Activated naive CD8-positive, alpha-beta T cell treated with anti-CD3 and anti-CD28 coated beads, Interleukin-2, amount 10 ng/mL, durations not matched to agents 7 days and 5 days (primary cell): ENCODE measurements at places on chromosomes 2 and 18. TPM values are rescaled to one million over a fixed set of nuclear protein-coding genes. Genes with fewer than 3 reads are reported as not detected.

REEP1 gene
- total RNA-seq = 0.11 TPM

REG3G gene
- total RNA-seq = not detected

DNA sequence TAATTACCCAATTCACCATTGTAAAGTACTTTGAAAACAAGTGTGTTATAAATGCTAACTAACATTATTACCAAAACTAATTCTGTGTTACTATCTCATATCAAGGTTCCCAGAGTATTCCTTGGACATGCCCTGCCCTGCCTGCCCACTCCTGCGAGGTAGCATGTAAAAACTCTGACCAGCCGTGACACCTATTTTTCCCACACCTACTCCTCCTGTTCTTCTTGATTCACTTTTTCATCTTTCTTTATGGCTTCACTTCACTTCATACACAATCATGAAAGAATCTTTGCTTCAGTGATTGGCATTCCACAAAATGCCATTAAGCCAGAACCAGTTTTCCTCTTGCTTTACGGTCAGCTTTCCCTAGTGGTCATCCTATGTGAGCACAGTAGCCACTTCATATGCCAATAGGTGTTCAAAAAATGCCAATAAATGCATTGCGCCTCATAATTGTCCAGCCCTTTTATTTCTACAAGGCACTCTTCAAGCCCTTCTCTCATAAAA lies 42.6 kb upstream of the SETBP1 start:
- no peak for DNase-seq

- DNase-seq = no peak
Observed at GRCh38 chr18:76252139-76252538, 242.9 kb downstream of the ZNF516 start.

DNA sequence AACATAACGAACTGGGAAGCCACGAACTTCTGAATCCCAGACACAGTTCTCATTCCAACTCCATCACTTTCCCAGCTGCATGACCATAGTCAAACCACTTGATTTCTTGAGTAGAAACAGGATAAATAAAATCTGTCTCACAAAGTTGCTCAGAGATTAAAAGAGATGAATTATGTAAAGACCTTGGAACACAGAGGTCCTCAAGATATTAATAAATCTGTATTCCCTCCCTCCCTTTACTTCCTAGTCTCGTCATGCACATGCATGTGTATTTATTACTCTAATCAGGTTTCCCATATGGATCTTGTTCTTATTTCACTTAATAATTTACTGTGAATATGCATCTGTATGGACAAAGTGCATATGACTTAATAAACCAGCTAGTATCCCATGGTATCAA lies 21.1 kb upstream of the CSRNP3 start:
- no peak for DNase-seq

CHRNG gene
- total RNA-seq = not detected

ARL4C gene
- total RNA-seq = 210 TPM

GRCh38 chr2:148737742-148738141 lies 93.2 kb downstream of the EPC2 start:
- no peak for DNase-seq

- no peak for DNase-seq
Observed at GRCh38 chr18:54335638-54336173, 22.0 kb downstream of the STARD6 start.

SNRNP200 gene
- 201 TPM for total RNA-seq

DNA sequence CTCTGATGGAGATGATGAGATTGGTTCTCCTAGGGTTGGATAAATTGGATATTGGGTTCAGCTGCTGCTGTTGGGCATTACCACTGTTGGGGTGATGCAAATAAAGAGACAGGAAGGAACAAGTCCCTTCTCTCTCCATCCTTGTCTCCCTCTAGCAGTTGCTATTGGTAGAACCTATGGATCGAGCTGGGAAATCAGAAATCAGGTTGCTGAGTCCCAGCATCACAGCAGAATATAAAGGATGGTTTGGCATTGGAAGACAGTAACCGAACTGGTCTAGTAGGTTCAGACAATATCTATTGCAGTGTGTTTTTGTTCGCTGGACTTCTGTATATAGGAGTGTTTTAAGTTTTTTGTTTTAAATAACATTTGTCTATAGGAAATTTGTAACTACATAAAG lies 8.1 kb downstream of the WDR43 start:
- DNase-seq = no peak

- DNase-seq = no peak
Observed at GRCh38 chr18:6576718-6577375, 152.7 kb upstream of the ARHGAP28 start.

ABCG8 gene
- not detected for total RNA-seq

- DNase-seq = no peak
Observed at GRCh38 chr2:8142461-8142860, 539.4 kb upstream of the ID2 start.

YPEL5 gene
- total RNA-seq = 50.0 TPM

DNA sequence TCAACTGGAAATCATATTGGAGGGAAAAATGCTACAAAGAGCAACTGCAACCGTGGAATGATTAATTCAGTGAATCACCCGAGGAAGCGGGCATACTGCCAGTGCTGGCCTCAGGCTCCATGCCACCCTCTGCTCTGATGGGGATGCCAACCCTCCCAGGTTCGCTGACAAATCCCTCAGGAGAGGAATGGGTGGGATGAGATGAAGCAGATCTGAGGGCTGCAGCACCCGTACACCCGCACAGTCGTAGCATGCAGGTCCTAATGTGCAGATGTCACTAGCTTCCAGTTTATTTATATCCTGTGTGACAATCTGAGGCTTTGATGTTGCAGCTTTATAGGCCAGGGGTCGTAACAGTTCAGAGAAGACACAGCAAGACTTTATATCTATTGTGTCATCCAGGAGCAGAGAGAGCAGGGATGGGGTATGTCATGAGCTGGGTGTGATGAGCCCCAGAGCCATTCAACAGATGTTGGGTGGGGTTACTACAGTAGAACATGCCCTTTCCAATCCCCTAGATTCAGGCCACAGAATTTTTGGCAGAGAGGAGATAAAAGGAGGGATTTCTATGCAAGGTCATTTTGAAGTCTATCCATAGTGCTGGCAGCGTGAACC lies 44.6 kb downstream of the DPP4 start:
- no peak for DNase-seq

DNA sequence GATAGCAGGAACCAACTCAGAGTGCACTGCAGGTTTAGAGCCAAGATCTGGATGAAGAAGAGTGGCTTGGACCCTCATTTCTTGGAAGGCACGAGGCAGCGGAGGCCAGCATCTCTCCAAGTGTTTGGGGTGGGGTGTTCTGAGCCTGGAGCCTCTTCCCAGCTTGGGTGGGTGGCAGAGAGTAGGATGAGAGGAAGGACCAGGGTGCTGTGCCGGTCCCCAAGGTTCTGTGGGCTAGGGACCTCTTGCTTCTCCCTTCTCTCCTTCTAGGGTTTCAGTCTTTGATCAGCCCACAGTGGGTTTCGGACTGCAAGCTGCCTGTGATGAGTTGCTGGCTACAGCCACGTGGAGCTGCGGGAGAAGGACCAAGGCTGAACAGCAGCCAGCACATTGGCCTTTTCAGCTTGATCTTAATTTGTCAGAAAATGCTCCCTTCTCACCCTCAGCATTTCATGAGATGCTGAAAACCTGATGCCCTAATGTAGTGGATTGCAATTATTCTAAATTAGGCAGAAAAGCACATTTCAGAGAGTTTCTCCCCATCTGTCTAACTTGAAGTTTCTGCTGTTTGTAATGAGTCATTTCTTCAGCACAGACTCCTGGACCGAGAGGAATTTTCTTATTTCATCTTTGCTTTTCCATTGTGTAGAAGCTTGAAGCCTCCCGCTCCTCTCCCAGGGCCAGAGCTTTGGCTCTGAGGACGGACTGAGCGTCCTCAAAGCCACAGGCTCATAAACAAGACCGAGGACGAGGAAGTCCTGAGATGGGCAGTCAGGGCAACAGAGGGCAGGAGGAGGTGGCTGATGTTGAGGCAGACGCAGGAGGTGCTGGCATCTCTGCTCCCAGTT lies 99.1 kb upstream of the HDAC4 start:
- no peak for DNase-seq

DNA sequence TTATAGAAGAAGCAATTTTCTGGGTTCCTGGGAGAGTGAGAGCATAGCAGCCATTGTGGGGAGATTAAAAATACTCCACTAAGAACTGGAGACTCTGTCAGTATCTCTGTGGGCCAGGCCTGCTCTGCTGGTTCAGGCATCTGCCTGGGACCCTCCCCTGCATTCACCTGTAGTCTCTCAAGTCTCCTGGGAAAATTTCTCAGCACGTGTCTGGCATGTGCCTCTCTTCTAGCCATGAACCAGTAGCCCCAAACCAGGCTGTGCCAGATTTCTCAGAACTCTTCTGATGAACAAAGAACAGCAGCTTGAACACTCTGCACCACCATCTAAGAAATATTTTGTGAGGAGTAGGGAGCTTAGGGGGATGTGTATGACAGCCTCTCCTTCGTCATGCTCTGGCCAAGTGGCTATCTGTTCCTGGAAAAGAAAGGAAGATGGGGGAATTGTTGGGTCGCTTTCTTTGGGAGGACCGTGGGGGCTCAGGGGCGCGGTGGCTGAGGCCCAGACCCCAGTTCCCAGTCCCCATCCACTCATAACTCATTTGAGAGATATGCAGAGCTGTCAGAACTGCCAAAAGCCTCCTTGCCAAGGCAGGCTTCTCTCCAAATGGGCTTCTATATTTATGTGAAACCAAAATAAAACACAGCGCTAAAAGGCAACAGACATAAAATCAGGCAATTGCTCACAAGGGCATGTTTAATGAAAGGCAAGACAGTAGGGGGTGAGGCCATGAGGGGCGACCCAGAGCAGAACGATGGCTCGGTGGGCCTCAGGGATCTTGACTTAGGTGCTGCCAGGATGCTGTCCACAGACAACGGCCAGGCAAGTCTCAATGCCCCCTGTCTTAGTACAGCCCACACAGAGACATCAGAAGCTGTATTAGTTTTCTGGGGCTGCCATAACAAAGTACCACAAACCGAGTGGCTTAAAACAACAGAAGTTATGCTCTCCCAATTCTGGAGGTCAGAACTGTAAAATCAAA lies 114.7 kb upstream of the TNP1 start:
- no peak for DNase-seq

- no peak for DNase-seq
Observed at GRCh38 chr2:240387669-240388358, 47.6 kb upstream of the GPC1 start.

DNA sequence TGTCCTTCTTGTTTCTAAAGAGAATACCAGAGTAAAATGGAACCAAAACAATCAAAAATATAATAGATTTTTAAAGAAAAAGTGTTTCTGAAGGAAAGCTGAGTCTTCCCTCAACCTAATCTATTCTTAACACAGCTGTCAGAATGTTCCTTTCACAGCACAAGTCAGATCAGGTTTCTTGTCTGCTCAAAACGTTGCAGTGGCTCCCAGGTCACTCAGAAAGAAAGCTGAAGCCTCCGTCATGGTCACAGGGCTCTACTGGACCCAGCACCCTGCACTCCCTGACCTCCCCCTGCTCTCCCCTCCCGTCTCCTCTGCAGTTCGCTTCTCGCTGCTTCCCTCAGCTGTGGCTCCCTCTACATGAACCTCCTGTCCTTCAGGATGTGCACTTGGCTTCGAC lies 90.7 kb upstream of the PTPRM start:
- DNase-seq = no peak

DSC1 gene
- total RNA-seq = 0.71 TPM

DNA sequence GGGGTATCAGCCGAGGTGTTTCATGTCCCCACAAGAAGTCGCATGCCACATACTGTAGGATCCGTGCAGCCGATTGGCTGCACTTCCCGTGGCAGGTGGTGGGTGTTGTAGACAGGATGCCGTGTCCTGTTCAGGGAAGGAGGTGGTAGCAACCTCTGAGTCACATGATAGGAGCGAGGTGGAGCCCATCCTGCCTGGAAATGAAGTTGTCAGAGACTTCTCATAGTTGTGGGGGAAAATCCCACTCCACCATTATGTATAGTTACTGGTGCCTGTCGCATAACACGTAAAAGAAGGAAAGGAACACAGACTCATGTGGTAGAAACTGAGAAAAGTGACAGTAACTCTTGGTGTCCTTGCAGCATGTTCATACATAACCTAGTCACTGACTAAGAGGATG lies 91.4 kb upstream of the IL1R2 start:
- no peak for DNase-seq

DYNAP gene
- total RNA-seq = not detected

DNA sequence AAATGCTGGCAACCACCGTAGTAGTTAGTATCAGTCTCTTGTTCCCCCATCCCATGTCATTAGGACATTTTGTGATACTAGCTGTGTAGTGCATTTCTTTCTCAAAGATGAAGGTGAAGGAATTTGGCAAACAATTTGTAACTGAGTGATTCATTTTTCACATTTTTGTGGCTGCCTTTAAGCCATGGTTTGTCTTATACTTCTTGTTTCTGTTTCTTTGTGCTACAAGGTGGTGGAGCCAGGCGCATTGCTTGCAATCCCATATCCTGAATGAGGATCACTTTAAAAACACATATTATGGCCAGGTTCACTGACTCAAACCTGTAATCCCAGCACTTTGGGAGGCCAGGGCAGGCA lies 40.6 kb downstream of the GPD2 start:
- DNase-seq = no peak

DNA sequence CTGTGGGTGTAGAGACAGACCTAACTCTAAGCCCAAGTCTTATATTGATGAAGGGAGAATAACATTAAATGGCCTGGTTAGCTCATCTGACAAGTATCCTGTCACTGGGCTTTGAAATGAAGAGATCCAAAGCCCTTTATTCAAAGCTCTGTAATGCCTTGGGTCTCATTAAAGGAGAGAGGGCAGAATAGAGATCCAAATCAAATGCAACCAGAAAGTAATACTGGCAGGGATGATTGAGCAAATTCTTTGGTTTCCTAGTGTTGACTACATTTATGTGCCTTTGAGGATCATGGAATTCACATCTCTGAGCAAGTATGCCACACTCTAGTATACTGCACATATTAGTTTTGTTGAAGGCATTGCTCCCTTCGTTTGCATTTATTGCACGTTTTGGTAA lies 147.9 kb upstream of the CAVIN2 start:
- DNase-seq = no peak

GRCh38 chr2:102618452-102619413 lies 620 bp upstream of the SLC9A2 start:
- DNase-seq = peak; percentile 41

- DNase-seq = no peak
Observed at GRCh38 chr2:191985740-191986139, 138.9 kb upstream of the CAVIN2 start.

GRCh38 chr18:76450452-76451395 lies 44.3 kb downstream of the ZNF516 start:
- DNase-seq = no peak

- DNase-seq = no peak
Observed at GRCh38 chr2:169073963-169074751, 4.8 kb downstream of the DHRS9 start.

DNA sequence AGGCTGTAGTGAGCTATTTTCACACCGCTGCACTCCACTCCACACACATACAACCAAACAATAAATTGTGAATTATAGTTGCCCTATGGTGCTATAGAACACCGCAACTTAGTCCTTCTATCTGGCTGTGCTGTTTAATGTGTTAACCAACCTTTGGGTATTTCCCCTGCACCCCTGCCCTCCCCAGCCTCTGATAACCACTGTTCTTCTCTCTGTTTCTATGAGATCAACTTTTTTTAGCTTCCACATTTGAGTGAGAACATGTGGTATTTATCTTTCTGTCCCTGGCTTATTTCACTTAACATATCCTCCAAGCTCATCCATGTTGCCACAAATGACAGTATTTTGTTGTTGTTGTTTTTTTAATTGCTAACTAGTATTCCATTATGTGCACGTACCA lies 32.5 kb downstream of the TET3 start:
- DNase-seq = no peak

- DNase-seq = no peak
Observed at GRCh38 chr18:37684590-37684989, 119.0 kb upstream of the CELF4 start.

GRCh38 chr2:239662413-239663120 lies 261.7 kb upstream of the HDAC4 start:
- no peak for DNase-seq

GRCh38 chr2:184004289-184004947 lies 593.9 kb upstream of the ZNF804A start:
- DNase-seq = no peak
